ENCODE measurements at places on chromosomes 2 and 18.

DNA sequence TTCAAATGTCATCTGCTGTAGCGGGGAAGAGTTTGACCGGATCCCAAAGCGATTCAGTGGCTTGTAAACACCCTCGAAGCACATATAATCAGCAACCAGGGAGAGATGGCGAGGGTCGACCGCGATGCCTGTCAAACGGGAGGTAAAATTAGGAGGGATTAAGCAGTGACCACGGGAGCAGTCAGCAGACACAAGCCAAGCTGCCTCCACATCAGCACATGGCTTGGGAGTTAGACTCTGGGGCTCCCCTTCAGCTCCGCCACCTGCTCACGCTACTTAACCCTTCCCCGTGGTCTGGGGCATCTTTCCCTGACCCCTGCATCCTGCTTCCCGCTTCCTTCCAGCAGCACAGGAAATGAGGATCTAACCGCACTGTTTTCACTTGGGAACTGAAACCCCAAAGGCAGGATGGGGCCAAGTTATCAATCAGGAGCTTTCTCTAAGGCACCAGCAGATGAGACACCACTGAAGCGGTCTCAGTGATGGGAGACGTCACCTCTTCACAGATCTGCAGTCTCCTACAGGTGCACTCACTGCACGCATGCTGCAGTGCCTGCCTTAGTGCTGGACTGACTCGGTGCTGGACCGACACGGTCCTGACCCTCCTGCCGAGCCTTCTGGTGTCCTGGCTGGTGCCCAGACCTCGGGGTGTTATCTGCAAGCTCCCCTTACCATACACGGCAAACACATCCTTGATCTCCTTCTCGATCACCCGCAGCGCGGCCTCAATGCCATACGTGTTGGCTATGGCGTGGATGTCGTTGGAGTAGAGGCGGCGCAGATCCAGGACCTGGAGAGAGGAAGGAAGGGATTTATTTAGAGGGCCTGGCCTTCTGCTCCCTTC, 77.5 kb downstream of the POLR1A start:
- DNase-seq = no peak

- DNase-seq = no peak
Observed at GRCh38 chr2:208319391-208319790, 53.3 kb downstream of the PIKFYVE start.

- no peak for DNase-seq
Observed at GRCh38 chr2:197996583-197996982, 192.2 kb downstream of the PLCL1 start.

GRCh38 chr2:18479947-18480369, 80.5 kb downstream of the RDH14 start:
- no peak for DNase-seq

DNA sequence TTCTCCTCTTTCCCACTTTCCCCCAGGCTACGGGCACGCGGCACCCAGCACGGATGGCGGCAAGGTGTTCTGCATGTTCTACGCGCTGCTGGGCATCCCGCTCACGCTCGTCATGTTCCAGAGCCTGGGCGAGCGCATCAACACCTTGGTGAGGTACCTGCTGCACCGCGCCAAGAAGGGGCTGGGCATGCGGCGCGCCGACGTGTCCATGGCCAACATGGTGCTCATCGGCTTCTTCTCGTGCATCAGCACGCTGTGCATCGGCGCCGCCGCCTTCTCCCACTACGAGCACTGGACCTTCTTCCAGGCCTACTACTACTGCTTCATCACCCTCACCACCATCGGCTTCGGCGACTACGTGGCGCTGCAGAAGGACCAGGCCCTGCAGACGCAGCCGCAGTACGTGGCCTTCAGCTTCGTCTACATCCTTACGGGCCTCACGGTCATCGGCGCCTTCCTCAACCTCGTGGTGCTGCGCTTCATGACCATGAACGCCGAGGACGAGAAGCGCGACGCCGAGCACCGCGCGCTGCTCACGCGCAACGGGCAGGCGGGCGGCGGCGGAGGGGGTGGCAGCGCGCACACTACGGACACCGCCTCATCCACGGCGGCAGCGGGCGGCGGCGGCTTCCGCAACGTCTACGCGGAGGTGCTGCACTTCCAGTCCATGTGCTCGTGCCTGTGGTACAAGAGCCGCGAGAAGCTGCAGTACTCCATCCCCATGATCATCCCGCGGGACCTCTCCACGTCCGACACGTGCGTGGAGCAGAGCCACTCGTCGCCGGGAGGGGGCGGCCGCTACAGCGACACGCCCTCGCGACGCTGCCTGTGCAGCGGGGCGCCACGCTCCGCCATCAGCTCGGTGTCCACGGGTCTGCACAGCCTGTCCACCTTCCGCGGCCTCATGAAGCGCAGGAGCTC, 35.4 kb downstream of the KCNK3 start:
- DNase-seq = no peak

- DNase-seq = no peak
Observed at GRCh38 chr18:27223526-27224291, 38.6 kb upstream of the CHST9 start.

DNA sequence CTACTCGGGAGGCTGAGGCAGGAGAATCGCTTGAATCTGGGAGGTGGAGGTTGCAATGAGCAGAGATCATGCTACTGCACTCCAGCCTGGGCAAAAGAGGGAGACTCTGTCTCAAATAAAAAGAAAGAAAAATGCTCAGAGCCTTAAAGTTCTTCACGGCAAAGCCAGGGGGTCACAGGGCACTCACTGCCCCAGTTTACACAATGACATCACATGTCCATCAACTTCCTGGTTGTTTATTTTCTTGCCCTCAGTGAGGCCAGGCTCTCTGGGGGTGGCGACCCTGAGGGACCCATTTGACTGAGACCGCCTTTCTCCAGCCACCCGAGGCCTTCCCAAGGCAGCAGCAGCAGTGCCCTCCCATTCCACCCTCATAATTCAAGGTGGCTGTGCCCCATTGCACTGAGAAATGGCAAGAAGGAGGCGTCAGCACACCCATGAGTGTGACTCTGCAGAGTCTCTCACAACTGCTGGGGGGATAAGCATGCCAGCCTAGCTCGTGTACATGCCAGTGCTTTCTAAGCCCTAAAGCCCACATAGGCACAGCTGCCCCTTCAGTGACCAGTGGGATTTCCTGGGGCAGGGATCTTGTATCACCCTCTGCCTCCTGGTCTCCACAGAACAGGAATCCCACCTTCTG, 50.0 kb downstream of the SFXN5 start:
- DNase-seq = no peak

- no peak for DNase-seq
Observed at GRCh38 chr2:43840965-43841364, 2.2 kb downstream of the ABCG8 start.

DNA sequence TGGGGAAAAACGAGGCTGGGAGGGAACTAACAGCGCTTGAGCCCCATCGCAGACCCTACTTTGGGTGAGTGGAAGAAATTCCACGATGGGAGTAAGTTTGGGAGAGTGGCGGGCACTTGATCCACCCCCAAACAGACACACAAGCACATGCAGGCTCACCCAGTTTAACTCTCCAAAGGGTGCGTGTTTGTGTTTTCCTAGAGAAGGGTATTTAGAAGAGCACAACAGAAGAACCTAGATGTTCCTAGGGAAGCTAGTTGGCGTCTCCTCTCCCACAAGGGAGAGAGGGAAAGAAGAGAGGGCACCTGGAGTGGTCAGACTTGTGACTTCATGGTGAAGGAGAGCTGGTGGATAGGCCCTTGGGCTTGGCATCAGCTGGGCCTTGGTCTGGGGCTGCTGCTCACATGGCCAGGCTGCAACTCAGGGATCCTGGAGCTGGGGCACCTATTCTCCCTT, 3.2 kb downstream of the GATA6 start:
- DNase-seq = no peak

- DNase-seq = no peak
Observed at GRCh38 chr2:42659609-42660008, 91.2 kb downstream of the MTA3 start.

GRCh38 chr2:108909275-108909823, 79.7 kb downstream of the EDAR start:
- no peak for DNase-seq

GRCh38 chr2:168247341-168248261, at the start of gene STK39:
STK39 (minus strand) TSS chr2:168247595; CDS start chr2:168247435, 160 bp downstream.
- DNase-seq = peak; percentile 69

DNA sequence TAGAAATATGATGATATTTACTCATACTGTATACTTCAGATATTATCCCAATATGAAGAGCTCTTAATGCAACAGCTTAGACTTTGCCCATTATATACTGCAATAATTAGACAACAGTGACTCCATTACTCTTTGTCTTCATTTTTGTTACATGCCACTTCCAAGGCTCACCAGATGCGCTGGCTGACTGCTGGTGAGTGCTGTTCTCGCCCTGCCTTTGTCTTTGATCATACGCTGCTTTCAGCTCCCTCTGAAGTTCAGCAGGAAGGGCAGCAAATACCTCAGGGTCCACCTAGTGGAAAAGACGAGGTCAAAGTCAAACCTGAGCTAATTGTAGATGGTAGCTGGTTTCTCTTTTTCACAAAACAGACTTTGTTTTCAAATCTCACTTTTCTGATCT, 66.3 kb downstream of the EIF5B start:
- no peak for DNase-seq

DNA sequence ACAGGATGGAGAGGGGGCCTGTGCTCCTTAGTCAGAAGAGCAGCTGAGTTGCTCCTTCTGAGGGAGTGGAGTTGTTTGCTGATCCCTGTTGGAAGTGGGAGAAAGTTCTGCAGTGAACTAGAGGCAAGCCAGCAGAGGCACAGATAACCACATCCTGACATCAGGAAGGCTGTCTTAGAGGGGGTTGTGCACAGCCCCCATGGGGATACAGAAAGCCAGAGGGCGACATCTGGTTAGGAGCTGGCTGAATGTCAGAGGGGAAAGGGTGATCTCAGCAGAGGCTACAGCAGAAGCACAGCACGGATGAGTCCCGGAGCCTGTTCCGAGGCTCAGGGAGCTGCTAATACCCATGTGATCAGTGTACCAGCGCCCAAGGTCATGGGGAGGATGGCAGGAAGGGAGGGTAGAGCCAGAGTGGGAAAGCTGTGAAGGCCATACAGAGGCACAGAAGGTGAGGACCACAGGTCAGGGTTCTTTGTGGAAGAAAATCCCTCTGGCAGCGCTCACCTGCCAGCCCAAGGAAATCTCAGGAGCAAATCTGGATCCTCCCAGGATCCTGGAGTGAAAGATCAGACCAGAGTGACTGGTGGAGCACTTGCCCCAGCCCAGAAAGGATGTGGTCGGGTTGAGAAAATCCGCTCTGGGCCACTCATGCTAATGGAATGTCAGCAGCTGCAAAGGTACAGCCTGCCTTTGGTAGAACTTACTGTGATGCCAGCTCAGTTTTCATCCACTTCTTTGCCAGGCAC, 111.8 kb downstream of the STPG4 start:
- DNase-seq = no peak

GRCh38 chr2:4077017-4077416, 373.6 kb downstream of the DCDC2C start:
- DNase-seq = no peak

DNA sequence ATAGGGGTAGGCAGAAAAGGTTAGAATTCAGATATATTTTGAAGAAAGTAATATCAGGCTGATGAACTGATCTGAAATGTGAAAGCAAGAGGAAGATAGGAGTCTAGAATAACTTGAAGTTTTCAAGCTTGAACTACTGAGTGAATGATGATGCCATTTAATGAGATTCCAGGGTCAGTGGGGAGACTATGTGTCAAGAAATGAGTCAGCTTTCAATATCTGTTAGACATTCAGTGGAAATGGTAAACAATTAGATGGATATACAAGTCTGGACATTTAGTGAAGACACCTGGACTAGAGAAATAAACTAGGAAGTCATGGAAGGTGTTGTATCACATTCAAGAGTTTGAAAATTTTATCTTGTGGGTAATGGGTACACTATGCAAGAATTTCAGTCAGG, 326.9 kb downstream of the FSIP2 start:
- DNase-seq = no peak

DNA sequence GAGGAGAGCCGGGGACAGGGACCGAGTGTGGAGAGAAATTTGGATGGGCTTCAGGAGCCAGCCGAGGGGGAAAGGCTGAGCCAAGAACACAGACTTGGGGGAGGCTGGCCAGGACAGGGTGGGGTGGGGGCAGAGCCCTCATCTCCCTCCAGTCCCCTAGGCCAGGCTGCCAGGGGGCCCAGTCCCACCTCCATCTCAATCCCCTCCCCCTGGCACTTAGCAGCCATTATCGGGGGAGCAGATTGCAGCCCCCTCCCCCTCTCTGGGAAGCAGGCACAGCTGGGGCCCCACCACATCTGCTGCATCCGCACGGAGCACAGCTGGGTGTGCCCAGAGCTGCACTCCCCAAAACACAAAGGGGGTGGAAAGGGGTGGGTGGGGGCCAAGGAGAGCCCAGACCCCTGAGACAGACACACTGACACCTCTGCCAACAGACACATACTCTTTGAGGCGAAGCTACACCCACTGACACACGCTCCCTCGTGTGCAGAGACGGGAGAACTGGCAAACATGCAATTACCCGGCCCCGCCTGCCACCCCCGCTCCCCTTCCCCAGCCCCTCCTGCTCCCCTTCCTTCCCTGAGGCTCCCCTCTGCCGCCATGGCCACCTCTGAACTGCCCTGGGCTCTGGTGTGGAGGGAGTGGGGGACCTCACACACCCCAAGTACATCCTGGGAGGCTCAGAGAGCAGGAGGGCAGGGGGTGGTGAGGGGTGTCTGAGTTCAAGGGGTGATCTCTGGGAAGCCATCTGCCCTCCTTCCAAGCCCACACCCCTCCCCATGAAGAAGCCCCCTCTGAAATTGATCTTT, 5.1 kb upstream of the ASIC4 start:
- no peak for DNase-seq

- DNase-seq = no peak
Observed at GRCh38 chr2:12759248-12759647, 42.5 kb downstream of the TRIB2 start.

- DNase-seq = no peak
Observed at GRCh38 chr2:38269421-38269820, 107.7 kb downstream of the ATL2 start.

- DNase-seq = no peak
Observed at GRCh38 chr2:31216734-31217133, 581 bp downstream of the CAPN14 start.

DNA sequence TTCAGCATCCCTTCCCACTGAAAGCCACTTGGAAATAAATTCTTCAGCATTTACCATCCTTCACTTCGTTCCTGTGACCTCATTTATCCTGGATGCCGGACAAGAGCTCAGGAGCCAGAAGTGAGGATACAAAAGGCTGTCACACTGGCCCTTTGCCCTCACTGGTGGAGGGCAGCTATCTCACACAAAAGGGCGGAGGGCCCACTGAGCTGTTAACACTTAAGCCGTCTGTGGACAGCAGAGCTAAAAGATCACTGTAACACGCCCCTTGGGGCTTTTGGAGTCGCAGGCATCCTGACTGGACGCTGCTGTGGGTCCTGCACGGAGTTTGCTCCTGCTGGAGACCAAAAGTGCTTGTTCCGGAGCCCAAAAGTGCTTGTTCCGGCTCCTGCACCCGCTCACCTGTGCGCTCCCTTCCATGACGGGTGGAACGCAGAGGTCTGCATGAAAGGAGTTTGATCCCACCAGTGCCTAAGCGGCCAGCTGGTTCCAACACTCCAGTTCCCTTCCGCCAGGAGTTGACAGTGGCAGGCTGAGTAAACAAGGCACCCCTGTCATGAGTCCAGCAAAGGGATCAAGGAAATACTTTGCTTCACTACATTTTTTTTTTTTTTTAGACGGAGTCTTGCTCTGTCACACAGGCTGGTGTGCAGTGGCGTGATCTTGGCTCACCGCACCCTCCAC, 572.0 kb upstream of the LINC00305 start:
- no peak for DNase-seq
